Stimulated activated CD8-positive, alpha-beta memory T cell treated with anti-CD3 and anti-CD28 coated beads, Interleukin-4, amount 100 ng/mL, for 1 hour (primary cell): ENCODE measurements at places on chromosomes 13 and 19.

DNA sequence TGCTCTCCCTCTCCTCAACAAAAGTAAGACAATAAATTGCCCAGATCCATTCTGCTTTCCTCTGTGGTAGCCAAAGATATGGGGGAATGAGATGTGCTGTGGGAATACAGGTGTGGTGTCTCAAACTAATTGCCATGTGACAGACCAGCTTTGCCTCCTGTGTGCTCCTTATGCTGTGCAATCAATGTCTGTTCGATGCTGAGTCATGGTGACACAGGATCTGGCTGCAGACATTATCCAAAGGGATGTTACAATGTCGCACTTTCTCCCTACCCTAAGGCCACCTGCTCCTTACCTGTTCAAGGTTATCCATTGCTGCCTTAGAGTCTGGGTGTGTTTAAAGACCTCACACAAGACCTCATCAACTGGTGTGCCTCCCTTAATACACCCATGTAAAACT lies 32.5 kb downstream of the FGF14 start:
- DNase-seq, result no peak

- no peak for DNase-seq
These were observed 740 bp upstream of the BEST2 start for GRCh38 chr19:12750851-12751250.

DNA sequence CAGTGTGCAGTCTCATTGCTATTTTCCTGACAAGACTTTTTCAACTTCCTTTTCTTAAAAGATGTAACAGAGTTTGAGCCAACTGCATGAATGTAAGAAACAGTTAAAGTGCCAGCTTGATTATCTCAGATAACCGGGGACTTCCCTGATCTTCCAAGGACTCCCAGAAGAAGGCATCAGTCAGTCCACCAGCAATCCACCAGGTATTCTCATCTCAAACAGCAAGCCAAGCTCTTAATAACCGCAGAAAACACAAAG lies 350.1 kb downstream of the LIG4 start:
- no peak for DNase-seq

- DNase-seq, result no peak
These were observed 15.4 kb upstream of the CCNP start for GRCh38 chr19:40241809-40242384.
